Dermis microvascular lymphatic vessel endothelial cell (primary cell): ENCODE measurements at places on chromosomes 6 and 20.

- DNase-seq = no peak
Observed at GRCh38 chr6:105907301-105907700, 178.8 kb upstream of the PRDM1 start.

DNA sequence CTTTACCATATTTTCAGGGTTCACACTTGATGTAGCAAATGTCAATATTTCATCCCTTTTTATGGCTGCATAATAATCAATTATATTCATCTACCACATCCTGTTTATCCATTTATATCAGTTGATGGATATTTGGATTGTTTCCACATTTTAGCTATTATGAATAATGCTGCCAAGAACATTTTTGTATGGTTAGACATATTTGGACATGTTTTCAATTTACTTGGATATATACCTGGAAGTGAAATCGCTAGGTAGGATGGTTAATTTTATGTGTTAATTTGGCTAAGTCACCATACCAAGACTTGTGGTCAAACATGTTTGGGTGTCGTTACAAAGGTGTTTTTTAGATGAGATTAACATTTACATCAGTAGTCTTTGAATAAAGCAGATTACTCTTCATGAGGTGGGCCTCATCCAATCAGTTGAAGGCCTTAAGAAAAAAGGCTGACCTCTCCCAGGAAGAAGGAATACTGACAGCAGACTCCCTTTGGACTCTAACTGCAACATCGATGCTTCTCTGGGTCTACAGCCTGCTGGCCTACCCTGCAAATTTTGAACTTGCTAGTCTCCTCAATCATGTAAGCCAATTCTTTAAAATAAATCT, 196.5 kb downstream of the BACH2 start:
- no peak for DNase-seq

- no peak for DNase-seq
Observed at GRCh38 chr6:45590696-45591184, 213.0 kb upstream of the SUPT3H start.

- DNase-seq = no peak
Observed at GRCh38 chr6:125529061-125529460, 220.4 kb upstream of the HEY2 start.

DNA sequence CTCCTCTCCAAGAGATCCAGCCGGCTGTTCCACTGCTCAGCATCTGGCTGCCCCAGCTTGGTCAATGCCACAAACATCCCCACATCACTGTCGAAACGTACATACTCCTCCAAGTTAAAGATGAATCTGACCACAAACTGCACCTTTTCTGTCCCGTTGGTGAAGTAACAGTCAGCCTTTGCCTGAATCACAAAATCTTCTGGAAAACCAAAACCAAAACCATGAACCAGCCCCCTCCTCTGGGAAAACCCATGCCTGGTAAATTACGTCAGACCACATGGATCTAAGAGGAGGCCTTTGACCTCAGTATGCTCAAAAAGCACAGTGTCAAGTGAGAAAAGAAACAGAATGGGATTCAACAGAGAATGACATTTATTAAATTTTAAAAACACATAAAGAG, 1.7 kb downstream of the HLA-DOB start:
- DNase-seq = no peak

- DNase-seq = no peak
Observed at GRCh38 chr20:38144974-38145728, 19.9 kb downstream of the TGM2 start.

DNA sequence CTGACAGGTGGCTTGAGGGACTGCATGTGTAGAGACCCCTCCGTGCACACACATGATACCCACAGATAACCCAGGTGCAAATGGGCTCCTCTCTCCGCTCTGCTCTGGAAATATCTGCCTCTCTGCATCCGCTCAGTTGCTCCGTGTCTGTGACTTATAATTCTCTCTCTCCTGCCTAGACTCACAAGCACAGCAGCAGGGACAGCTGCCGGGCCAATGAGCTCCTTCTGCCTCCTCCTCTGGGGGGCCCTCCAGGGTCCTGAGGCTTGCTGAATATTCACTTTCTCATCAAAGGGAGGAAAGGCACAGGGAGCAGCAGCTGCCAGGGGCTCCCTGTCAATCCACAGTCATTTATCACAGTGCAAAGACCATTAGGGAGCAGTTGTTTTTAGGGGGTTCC, 24.1 kb downstream of the LRFN2 start:
- DNase-seq = no peak

DNA sequence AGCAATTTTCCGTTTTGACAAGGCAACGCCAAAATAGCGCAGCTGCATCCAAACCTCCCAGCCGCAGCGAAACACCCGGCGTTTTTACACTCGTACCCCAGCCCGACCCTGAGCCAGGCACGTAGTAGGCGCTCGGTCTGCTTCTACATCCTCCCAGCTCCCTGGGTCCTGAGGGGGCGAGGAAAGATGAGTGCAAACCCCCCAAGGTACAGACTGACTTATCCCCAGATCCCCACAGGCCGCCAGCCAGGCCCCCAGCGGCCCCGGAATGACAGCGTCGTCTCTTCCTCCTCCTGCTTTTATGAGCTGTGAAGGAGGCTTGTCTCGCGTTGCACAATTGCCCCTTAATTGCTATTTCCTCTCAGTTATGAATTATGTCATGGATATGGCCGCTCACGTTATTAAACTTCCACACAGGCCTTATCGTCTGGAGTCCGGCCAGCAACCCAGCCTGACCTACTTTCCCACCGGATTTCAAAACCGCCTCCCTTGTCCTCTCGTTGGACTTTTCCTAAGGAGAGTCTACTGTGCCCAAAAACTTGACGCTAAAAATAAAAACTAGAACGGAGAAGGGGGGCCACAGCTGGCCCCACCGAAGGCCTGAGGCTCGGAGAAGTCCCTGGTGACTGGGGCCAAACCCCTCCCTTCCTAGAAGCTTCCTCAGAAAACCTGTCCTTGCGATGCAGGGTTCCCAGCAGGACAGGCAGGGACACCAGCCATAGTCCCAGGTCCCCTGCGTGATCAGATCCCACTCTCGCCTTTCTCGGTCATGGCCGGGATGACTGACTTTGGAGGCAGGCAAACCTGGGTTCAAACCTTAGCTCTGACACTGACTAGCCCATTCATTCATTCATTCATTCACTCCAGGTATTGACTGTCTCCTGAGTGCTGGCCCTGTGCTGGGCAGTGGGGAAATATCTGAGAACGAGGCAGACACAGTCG, 130.9 kb upstream of the PTPN1 start:
- peak; percentile 56 for DNase-seq

GRCh38 chr6:121437851-121438651, 2.6 kb downstream of the GJA1 start:
- peak; percentile 78 for DNase-seq

DNA sequence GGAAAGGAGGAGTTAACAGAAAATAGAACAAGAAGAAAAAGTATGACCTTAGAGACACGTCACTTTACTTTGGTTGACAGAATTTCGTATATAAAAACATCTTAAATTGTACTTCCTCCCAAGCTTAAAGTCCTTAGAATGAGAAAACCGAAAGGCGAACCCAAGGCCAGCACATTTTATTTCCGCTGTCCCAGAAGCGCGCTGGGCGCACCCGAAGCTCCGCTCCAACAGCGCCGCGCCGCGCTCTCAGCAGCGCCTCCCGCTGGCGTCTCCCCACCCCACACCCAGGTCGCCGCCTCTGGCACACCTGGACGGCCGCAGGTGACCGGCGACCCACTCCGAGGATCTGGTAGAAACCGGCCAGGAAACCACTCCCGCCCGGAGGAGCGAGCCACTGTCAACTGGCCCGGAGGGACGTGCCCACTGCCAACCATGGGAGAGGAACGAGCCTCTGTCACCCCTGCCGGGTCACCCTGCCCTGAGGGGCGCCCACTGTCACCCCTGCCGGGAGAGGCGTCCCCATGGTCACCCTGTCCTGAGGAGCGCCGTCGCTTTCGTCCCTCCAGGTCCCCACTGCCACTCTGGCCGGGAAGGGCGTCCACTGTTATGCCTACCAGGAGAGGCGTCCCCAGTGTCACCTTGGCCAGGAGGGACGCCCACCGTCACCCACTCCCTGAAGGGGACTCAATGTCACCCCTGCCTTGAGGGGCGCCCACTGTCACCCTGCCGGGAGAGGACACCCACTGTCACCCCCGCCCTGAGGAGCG, 824 bp downstream of the MPC1 start:
- no peak for DNase-seq

GRCh38 chr6:82588020-82588419, 224.4 kb downstream of the TPBG start:
- DNase-seq = no peak

DNA sequence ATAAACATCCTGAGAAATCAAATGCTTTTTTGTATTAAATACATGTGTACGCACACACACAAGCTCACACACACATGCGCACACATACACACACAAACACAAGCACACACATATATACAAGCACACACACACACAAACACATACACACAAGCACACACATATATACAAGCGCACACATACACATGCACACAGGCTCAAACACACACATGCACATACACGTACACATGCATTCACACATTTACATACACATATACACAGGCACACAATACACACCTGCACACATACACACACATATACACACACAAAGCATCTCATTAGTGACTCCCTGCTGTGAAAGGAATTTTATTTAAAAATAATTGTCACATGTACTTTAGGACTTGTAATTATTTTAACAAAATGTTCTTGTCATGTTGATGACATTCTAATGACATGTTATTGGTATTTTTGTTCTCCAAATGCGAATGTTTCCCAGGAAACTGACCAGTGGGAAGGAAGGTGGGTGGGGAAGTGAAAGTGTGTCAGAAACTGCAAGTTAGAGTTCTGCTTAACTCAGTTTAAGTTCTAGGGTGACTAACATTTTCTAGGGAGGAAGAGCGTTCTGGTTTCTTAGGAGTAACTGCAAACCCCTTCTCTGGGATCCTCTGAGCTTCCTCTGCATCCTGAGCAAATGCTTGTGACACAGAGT, 113.9 kb upstream of the ZNF217 start:
- DNase-seq = no peak

GRCh38 chr20:57500962-57501361, 24.0 kb downstream of the CTCFL start:
- no peak for DNase-seq

DNA sequence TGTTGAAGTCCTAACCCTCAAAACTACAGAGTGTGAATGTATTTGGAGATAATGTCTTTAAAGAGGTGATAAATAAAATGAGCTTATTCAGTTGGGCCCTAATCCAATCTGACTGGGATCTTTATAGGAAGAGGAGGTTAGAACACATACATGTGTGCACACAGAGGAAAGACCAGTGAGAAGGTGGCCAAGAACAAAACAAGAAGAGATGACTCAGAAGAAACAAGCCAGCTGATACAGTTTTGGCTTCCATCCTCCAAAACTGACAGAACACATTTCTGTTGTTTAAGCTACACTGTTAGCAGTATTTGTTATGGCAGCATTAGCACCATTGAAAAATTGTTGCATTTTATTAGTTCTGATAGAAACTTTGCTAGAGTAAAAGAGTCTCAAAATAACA, 609.3 kb upstream of the IMPG1 start:
- no peak for DNase-seq

DNA sequence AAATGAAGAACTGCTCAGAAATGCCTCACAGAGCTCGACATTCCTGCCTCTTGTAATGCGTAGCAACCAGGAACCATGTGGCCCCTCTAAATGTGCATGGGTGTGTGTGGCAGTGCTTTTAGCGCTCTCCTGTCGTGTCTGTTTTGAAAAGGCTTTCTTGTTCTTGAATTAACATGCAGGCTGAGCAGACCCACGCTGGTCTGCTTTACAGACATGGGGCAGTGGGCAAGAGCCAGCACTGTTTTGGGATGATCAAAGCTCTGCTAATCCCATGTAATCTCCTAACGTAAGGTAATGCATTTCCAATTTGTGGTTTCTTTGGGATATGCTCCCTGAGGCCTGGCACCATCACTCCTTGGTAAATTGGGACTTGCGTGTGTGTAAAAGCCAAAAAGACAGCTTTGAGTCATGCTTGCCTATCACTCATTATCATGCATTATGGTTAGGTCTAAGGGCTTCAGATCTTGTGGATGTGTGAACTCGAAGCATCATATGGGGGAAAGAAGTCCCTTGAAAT, 11.8 kb downstream of the RIPOR2 start:
- DNase-seq = no peak

GRCh38 chr6:137652961-137653705, 158.9 kb upstream of the OLIG3 start:
- no peak for DNase-seq

DNA sequence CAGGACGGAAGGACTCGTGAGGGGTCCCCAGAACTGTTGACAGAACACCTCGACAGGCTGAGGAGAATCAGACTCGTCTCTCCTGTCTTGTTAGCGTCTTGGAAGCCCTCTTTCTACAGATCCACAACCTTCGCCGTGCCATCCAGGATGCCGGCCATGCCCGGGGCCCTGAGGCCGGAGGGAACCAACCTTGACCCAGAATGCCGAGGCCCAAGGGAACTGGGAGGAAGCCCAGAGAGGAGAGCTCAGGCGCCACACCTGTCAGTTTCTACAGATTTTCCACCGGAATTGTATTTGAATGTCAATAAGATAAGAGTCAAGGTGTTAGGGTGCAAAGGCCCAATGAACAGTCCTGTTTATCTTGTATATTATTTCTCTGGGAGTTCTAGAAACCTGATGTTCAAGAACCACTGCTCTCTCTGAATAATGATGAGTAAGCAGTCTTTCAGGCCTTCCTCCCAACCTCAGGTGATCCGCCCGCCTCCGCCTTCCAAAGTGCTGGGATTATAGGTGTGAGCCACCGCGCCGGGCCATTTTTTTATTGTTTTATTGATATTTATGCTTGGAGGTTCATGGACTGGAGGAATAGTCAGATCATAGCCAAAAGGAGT, 799 bp upstream of the ME1 start:
- DNase-seq = no peak

DNA sequence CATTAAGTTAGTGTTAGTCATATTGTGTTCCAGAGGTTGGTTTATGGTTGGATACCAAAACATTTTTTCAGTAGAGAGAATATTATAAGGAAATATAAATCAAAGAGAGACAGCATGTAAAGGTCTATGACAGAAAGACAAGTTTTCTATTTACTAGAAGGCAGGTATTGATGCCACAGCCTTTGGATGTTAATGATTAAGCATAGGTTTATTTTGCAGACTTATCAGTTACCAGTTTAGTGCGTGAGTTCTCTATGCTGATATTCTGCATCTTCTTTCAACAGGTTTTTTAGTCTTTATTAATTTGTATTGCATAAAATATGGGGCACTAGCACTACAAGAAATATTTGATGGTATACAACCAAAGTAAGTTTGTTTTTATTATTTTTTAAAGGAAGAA, 45.6 kb downstream of the CSE1L start:
- DNase-seq = no peak

- DNase-seq = no peak
Observed at GRCh38 chr20:58549231-58550209, 34.3 kb upstream of the APCDD1L start.

GRCh38 chr20:17971300-17972013, 2.6 kb downstream of the MGME1 start:
- DNase-seq = peak; percentile 86

DNA sequence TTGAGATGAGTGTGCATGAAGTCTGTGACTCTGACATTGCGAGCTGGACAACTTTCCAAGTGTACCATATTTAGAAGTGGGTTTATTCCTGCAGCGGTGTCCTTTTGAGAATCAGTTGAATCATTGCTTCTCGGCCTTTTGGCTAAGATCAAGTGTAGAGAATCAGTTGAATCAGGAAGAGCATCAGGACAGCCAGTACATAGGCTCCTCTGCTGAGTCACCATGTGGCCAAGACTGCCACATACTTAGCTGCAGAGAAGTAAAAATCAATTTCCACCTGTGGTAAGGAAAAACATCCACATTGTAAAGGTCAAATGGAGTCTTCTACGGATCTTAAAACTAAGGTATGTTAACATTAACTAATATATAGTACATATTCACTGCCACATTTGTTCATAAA, 428.4 kb upstream of the MARCKS start:
- no peak for DNase-seq
